Activated T-helper 1 cell treated with anti-CD3 and anti-CD28 coated beads, Interleukin-2, amount 50 U/mL, for 16 hours (primary cell): ENCODE measurements at places on chromosomes 1 and 21.

DNA sequence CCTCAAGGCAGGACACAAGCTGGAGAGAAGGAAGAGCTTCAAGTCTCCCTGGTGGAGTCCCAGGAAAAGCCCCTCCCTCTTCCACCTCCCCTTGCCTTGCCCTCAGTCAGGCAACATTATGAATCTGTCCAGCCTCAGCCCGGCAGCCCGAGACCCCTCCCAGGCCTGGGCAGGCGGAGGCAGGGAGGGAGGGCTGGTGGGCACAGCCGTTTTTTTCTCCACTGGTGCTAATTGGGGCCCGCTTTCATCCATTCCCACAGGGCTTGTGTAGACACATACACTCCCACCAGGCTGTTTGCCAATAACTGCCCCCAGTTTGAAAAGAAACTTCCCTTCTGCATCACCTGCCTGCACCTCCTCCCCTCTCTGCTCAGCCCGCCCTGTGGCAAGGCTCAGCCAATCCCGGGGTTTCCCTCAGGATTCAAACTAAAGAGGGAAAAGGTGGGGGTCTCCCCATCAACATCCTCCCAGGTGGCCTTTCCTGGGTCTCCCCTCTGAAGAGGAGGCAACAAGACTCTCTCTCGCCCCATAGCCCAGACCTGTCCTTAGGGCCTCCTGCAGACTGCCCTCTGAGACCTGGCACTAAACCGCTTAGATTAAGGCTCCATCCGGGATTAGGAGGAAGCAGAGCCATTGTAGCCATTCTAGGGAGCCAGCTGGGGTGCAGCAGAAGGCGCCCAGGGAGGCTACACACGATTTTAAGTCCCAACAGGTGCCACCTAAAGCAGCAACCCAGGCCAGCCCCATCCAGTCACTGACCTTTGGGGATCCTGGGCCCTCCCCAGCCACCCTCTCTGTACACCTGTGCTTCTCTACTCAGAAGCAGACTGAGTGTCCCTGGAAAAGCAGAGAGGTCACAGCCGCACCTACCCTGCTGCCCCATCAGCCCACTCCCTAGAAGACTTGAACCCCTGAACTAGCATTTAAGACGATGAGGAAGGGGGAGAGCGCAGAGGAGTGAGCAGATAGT lies 3.5 kb downstream of the IGSF9 start:
- DNase-seq = no peak

GRCh38 chr1:202812176-202813026 lies 1.6 kb downstream of the PCAT6 start:
- no peak for DNase-seq

GRCh38 chr1:10606064-10606463 lies 131.3 kb downstream of the PEX14 start:
- no peak for DNase-seq

GRCh38 chr1:24380508-24380907 lies 33.1 kb downstream of the STPG1 start:
- DNase-seq = no peak

GRCh38 chr1:119948342-119949214 lies 52.3 kb upstream of the ADAM30 start:
- DNase-seq = peak; percentile 41

GRCh38 chr21:35394634-35395369 lies 345.7 kb upstream of the RUNX1 start:
- DNase-seq = no peak

GRCh38 chr1:23370709-23371584 lies 1.3 kb upstream of the ZNF436 start:
- no peak for DNase-seq

DNA sequence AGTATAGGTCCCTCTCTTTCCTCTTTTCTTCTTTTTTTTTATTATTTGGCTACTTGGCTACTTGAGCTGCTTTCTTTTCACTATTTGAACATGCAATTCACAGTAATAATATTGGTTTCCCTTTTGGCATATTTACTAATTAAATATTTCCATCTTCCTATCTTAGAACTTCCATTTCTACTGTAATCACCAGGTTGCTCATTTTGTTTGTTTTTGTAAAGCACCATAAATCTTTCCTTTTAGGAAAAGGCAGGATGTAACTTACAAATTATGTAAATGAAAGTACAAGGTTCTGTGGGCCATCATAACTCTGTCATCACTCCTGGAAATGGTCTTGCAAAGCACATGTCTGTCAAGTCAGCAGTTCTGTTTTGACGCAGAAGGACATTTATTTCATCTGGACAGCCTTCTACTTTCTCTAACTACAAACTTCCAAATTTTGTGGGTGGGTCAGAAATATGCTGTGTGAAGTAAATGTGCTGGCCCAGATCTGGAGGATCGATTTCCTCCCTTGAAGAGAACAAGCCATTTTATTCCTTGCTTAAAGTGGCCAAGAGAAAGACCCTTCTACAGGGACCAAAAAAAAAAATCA lies 71.7 kb upstream of the TNFSF18 start:
- no peak for DNase-seq

DNA sequence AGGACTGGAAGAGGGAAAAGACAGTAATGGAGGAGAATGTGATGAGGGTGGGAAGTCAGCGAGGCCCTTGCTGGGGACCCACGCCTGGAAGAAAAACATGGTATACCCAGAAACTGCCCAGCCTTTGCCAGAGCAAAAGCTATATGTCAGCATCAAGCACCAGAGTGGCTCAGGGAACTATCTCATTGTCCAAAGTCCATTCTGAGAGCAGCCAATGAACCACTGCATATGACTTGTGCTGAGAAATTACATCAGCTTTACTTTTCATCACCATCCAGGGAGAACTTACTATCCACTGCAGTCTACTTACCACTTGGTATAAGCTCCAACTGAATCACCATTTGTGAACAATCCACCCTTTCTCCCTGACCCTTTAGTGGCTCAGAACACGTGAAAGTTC lies 148.1 kb downstream of the TTLL7 start:
- DNase-seq = no peak

- DNase-seq = no peak
Measured at GRCh38 chr1:240128366-240128765, 36.7 kb downstream of the FMN2 start.

- DNase-seq = no peak
Measured at GRCh38 chr1:89566761-89567174, 42.1 kb downstream of the LRRC8B start.

- no peak for DNase-seq
Measured at GRCh38 chr1:153324912-153325311, 12.2 kb upstream of the PGLYRP3 start.

DNA sequence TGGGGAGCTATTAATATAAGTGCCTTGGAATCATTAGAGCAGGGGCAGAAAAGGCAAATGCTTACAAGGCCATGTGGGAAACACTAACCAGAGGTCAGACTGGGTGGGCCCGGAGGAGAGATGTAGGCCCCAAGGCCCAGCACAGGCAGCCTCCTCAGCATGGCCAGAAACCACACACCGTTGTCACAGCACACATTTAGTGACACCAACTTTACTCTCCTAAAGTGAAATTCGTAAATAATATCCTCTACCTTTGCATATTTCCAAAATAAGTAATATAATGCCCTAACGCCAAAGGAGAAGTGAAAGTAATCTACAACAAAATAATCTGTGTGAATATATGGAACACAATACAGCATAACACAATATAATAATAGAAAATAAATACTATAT lies 62.6 kb downstream of the KIF21B start:
- no peak for DNase-seq

GRCh38 chr1:162855461-162856150 lies 5.4 kb downstream of the CCDC190 start:
- no peak for DNase-seq

GRCh38 chr1:58524353-58524945 lies 22.1 kb downstream of the OMA1 start:
- no peak for DNase-seq

DNA sequence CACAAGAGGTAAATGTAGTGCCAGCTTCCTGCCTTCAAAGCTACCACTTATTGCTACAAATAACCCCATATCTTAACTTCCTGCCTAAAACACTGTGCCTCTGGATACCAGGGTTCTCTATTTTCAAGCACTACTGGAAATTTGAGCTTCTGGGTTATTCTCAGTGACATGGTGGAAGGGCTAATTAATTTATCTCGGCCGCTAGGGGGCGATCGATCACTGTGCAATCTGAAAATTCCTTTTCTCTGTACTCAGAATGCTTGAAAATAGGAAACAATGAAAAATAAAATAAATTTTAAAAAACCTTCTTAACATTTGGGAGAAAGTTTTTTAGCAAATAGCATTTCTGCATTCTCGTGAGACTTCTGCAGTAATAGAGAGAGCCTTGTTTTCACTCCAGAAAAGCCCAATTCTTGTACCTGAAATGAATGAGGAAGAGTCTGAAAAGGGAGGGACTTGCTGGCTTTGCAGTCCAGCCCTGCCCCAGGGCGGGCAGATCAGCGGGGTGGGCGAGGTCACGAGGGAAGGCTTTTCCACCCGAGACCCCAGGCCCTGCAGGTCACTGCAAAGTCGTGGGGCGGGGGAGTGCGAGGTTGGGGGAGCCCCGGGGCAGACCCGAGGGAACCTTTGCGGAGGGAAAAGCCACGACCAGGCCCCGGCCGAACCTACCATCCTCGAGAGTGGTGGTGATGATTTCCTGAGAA lies 276.7 kb downstream of the PCP4 start:
- DNase-seq = no peak

DNA sequence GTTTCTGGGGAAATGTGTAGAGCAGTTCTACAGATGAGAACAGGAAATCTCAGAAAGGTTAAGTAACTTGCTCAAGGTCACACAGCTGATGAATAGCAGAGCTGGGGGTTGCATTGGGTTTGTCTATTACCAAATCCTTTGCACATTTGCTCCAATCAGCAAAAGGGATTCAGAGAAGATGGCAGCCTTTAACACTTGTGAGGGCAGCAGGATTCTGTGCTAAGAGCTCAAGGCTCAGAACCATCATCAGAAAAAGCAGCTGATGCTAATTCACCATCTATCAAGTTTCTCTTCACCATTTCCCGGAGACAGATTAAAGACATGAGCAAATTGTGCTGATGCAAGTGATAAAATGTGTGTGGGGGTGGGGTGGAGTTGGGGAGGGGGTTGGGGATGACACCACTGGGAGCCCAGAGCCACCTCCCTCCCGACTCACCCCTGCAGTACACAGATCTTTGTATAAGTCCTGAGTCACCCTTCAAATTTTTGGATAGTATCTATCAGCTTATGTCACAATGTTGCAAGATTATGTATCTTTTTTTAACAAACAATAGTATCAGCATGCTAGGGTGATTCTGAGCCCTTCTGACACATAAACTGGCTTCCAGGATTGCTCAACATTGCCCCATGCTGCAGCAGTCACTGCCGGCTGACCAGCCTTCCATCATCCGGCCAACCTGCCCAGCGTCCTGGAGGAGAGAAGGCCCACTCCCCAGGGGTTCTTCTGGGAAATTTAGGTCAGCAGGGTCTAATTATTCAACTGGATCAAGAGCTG lies 2.8 kb upstream of the SPSB1 start:
- no peak for DNase-seq

DNA sequence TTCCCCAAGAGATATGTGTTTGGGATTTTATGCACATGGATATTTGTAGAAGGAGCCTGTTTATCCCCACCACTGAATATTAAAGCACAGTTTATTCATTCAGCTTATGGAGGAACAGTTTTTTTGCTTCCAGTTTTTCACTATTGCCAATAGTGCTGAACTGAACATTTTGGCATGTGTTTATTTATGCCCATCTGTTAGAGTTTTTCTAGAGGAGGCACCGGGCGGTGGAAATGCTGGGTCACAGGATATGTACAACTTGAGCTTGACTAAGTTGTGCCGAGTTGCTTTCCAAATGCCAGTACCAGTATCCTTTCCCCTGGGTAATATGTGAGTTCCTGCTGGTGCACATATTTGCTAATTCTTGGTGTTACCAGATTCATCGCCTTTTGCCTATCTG lies 111.3 kb downstream of the GREM2 start:
- no peak for DNase-seq

DNA sequence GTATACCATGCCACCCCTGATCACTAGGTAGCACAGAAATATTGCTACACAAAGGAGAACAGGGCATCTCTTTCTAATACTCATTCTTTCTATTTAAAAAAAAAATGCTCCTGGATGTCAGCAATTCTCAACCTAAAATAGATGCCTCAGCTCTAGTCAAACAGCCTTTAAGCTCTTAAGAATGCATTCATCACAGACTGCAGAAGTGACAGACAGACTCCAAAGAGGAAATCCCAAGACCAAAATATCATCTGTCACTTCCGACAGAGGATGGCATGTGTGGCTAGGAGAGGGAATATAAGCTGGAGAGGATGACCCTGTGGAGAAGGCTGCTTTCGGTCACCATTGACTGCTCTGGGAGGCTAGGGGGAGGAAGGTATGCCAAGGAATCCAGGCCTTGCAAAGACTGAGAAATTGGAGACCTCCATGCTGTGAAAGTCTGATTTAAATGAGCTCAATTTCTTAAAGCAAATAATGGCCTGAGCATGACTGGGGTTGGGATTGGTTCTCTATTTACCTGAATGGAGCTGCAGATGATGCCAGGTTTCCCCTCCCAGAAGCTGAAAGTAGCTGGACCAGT lies 277.4 kb downstream of the BRINP2 start:
- DNase-seq = no peak

DNA sequence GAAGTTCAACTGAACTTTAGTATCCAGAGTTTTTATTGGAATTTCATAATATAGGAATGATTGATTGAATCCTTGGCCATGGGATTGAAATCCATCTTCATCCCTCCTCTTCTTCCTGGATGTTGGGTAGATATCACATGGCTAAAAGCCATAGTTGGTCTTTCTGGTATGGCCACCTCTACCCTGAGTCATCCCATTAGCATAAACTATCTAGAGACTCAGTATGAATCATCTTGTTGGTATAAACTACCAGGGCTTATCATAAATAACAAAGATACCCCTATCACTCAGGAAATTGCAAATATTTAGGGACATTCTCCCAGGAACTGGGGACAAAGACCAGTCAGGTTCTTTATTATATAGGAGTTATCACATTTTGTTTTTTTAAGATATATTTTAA lies 21.2 kb upstream of the ZP4 start:
- DNase-seq = no peak

GRCh38 chr1:36628804-36629203 lies 146.1 kb upstream of the CSF3R start:
- no peak for DNase-seq
